ENCODE measurements at places on chromosomes 4 and X. TPM values are rescaled to one million over a fixed set of nuclear protein-coding genes. Genes with fewer than 3 reads are reported as not detected.
A peak's percentile ranks its signal among the peaks of the same experiment; 100 is the strongest.

DNA sequence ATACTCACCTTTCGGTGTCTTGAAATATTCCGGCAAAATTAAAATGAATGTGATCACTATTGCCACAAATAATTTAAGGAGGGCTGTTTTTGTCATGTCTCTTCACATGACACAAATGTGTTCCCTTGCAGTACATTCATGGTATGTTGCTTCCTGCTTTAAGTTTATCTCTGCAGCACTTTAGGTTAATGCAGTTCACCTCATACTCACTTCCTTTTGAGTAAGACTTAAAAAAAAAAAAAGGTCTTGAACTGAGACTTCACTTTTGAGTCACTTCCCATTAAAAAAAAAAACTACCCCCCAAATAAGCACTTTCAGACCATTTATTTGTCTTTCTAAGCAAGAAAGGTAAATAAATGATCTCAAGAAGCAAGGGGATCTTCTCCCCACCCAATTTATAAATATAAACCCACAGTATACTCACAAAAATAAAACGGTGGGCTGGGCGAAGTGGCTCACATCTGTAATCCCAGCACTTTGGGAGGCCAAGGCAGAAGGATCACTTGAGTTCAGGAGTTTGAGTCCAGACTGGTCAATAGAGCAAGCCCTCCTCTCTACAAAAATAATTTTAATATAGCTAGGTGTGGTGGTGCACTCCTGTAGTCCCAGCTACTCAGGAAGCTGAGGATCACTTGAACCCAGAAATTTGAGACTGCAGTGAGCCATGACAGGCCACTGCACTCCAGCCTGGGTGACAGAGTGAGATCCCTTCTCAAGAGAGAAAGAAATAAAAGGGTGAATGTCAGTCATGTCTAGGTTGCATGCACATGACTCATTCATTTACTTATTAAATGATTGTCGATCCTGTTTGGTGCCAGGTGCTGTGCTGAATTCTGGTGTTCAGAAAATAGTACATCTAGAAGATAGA, at the start of gene TMEM156:
TSS of gene TMEM156 (minus strand) at position 192 of the 868 bp plus-strand sequence. CDS start at position 96, 96 bp downstream.
- H3K4me1 ChIP-seq: peaks cover 29% of the 10 kb centered on the region
- H3K36me3 ChIP-seq: peaks cover 3% of the 10 kb centered on the region
- no peaks in the 10 kb centered on the region for H3K27me3 ChIP-seq
- peak within 1 kb of the TSS; percentile 83 for H3K4me3 ChIP-seq

DNA sequence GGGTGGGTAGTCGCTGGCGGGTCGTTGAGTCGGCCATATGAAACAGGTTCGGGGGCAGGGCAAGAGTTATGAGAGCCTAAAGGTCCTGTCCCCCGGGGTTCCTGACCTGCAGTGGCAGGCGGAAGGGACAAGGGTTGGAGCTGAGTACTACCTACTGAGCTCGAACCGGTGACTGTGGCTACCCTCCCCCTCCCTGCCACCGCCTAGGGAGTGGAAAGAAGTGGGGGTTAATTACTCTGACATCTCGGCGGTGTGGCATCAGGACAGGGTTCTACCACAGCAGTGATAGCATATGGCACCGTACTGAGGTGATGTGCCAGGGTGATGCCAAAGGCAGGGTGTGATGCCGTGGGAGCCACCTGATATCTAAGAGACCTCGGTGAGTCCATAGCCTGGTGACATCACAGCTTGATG, 307 bp downstream of the ATG4A start:
- H3K27me3 ChIP-seq: no peaks in the 10 kb centered on the region
- H3K4me1 ChIP-seq: peaks cover 4% of the 10 kb centered on the region
- no peaks in the 10 kb centered on the region for H3K36me3 ChIP-seq
- H3K27ac ChIP-seq: no peak overlapping the region
- no peak for DNase-seq

- no peak overlapping the region for H3K27ac ChIP-seq
- no peaks in the 10 kb centered on the region for H3K4me1 ChIP-seq
- H3K27me3 ChIP-seq: no peaks in the 10 kb centered on the region
- no peaks in the 10 kb centered on the region for H3K36me3 ChIP-seq
Measured at GRCh38 chr4:31518796-31519250, 798.7 kb downstream of the PCDH7 start.

- H3K4me1 ChIP-seq: no peaks in the 10 kb centered on the region
- no peak for DNase-seq
- H3K36me3 ChIP-seq: no peaks in the 10 kb centered on the region
- H3K27me3 ChIP-seq: no peaks in the 10 kb centered on the region
- H3K27ac ChIP-seq: no peak overlapping the region
- no peak overlapping the region for H3K4me3 ChIP-seq
Measured at GRCh38 chrX:50161127-50161526, 39.7 kb downstream of the AKAP4 start.

DNA sequence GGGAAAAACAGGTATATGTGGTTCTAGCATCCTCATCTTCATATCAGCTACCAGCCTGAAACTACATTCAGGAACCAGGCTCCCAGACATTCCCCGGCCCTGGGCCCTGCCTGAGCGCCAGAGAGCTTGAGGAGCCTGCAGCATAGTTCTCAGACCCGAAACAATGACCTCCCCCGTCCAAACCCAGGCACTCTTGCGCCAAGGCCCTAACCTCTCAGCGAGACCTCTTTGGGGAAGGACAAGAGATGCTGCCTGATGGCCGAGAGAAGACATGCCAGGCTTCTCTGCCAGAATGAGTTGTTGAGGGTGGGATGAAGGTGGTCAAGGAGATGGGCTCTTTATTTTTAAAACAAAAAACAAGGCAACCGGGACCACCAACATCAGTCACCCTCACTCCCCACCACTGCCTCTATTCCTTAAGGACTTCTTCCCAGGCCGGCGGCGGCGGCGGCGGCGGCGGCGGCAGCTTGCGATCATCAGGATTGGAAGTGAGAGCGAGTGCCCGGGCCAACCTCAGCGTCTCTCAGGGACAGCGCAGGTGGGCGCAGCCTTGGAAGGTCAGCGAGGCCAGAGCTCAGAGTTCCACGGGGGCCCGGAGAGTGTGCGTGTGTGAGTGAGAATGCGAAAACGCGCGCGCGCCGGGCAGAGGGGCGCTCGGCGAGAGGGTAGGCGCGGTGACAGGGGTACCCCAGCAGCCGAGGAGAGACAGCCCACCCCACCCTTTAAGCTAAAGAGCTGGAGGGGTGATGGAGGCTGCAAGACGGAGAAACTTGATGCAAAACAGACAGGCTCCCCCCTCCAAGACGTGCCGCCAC, 601 bp downstream of the INPP4B start:
- no peaks in the 10 kb centered on the region for H3K36me3 ChIP-seq
- no peak overlapping the region for H3K27ac ChIP-seq
- DNase-seq: peak; percentile 39
- H3K4me1 ChIP-seq: peaks cover 9% of the 10 kb centered on the region
- H3K4me3 ChIP-seq: peak overlapping the region; percentile 87
- peaks cover 51% of the 10 kb centered on the region for H3K27me3 ChIP-seq

GRCh38 chrX:137982472-137983172, 416.7 kb downstream of the ZIC3 start:
- H3K27me3 ChIP-seq: no peaks in the 10 kb centered on the region
- H3K4me3 ChIP-seq: no peak overlapping the region
- no peak for DNase-seq
- H3K27ac ChIP-seq: no peak overlapping the region
- no peaks in the 10 kb centered on the region for H3K4me1 ChIP-seq

DNA sequence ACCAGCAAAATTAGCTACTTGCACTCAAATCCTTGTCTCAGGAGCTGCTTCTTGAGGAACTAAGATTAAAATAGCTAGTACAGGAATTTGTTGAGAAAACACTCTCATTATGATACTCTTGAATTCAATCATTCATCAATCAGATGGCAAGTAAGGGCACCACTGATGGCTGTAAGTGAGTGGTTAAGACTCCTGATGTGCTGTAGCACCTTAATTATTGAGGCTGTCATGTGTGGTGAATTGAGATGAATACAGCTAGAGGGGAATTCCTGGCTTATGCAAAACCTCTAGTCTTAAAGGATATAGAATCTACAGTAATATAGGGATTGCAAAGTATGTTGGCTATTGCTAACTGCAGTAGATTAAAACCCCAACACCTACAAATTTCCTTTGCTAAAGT, 509.1 kb downstream of the IQCM start:
- H3K36me3 ChIP-seq: no peaks in the 10 kb centered on the region
- H3K27me3 ChIP-seq: no peaks in the 10 kb centered on the region
- DNase-seq: no peak

GRCh38 chr4:128715616-128716015, 93.9 kb upstream of the JADE1 start:
- no peaks in the 10 kb centered on the region for H3K4me1 ChIP-seq
- no peak overlapping the region for H3K4me3 ChIP-seq
- peaks cover 1% of the 10 kb centered on the region for H3K36me3 ChIP-seq
- peaks cover 6% of the 10 kb centered on the region for H3K27me3 ChIP-seq
- DNase-seq: no peak

- H3K4me3 ChIP-seq: no peak overlapping the region
- H3K27ac ChIP-seq: no peak overlapping the region
- no peak for DNase-seq
- H3K27me3 ChIP-seq: no peaks in the 10 kb centered on the region
- no peaks in the 10 kb centered on the region for H3K4me1 ChIP-seq
Measured at GRCh38 chrX:35046660-35047296, 104.2 kb downstream of the FAM47B start.

DNA sequence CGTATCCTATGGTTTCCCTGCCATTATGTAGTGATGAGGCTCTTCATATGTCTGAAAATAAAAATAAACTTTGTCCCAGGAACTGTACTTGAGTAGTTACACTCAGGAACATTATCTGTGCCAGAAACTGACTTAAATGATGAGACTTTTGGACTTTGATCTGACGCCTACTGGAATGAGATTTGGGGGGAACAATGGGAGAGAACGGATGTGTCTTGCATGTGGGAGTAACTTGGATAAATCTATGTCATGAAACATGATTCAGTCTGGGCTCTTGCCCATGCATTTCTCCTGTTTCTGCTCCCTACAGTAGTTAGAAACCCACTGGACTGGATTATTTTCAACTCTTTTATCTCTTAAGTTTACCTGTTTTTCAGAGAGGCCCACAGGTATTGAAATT, 2351.4 kb downstream of the PCDH7 start:
- no peaks in the 10 kb centered on the region for H3K36me3 ChIP-seq
- DNase-seq: no peak
- no peak overlapping the region for H3K27ac ChIP-seq
- H3K4me1 ChIP-seq: no peaks in the 10 kb centered on the region
- H3K27me3 ChIP-seq: no peaks in the 10 kb centered on the region
- H3K4me3 ChIP-seq: no peak overlapping the region

DNA sequence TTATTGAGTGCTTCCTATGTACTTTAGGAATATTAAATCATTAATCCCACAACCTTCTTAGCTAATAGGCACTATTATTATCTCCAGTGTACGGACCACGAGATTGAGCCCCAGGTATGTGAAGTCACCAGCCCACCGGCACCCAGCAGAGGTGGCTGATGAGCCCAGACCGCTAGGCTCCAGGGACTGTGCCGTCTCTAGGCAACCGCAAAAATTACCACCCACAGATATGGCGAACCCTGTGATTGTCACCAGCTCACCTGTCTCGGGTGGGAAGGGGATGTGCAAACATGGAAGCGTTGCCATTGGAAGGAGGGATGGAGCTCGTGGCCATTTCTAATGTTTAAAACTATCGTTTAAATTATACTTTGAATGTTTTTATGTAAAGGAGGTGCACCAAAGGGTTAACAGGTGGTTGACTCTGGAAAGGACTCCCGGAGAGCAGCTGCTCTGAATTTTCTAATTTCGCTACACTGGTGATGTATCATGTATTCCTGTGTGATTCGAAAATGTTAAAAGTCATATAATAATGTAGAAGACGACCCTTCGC, 21.0 kb upstream of the JAKMIP1 start:
- no peak overlapping the region for H3K27ac ChIP-seq
- H3K4me1 ChIP-seq: no peaks in the 10 kb centered on the region
- no peak for DNase-seq
- H3K4me3 ChIP-seq: no peak overlapping the region

GRCh38 chrX:103651151-103651773, 22.5 kb downstream of the TCEAL1 start:
- peaks cover 2% of the 10 kb centered on the region for H3K4me1 ChIP-seq
- H3K27ac ChIP-seq: no peak overlapping the region
- peaks cover 9% of the 10 kb centered on the region for H3K27me3 ChIP-seq
- H3K36me3 ChIP-seq: no peaks in the 10 kb centered on the region

GRCh38 chr4:20028645-20029044, 223.1 kb upstream of the SLIT2 start:
- no peak for DNase-seq
- H3K36me3 ChIP-seq: no peaks in the 10 kb centered on the region
- H3K4me1 ChIP-seq: no peaks in the 10 kb centered on the region
- H3K4me3 ChIP-seq: no peak overlapping the region
- H3K27ac ChIP-seq: no peak overlapping the region

- no peaks in the 10 kb centered on the region for H3K36me3 ChIP-seq
- no peak for DNase-seq
- H3K27ac ChIP-seq: no peak overlapping the region
- no peak overlapping the region for H3K4me3 ChIP-seq
Measured at GRCh38 chr4:58665649-58666048, 1555.5 kb upstream of the IGFBP7 start.

GRCh38 chr4:17780501-17781299, 721 bp downstream of the FAM184B start:
- H3K27ac ChIP-seq: no peak overlapping the region
- peak overlapping the region; percentile 23 for H3K4me3 ChIP-seq
- H3K36me3 ChIP-seq: no peaks in the 10 kb centered on the region
- DNase-seq: no peak
- peaks cover 5% of the 10 kb centered on the region for H3K4me1 ChIP-seq
- H3K27me3 ChIP-seq: peaks cover 55% of the 10 kb centered on the region

DNA sequence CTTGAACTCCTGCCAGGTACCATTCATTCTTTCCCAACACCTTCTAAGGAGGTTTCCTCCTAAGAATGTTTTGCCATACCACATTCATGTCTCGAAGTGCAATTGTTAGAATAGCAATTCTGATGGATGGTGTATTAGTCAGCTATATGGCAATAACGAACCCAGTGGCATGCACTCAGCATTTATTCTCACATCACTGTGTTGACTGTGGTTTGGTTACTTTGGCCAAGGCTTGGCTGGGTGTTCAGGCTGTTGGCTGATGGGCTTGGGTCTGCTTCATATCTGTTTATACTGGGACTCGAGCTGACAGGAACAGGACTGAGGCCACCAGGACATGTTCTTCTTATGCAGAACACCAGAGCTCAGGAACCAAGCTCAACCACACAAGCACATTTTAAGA, 31.7 kb downstream of the PSAPL1 start:
- H3K36me3 ChIP-seq: no peaks in the 10 kb centered on the region
- H3K27me3 ChIP-seq: peaks cover 6% of the 10 kb centered on the region
- H3K4me3 ChIP-seq: no peak overlapping the region
- DNase-seq: no peak
- no peak overlapping the region for H3K27ac ChIP-seq

- peaks cover 67% of the 10 kb centered on the region for H3K4me1 ChIP-seq
- no peaks in the 10 kb centered on the region for H3K27me3 ChIP-seq
- peaks cover 47% of the 10 kb centered on the region for H3K36me3 ChIP-seq
- peak overlapping the region; percentile 44 for H3K27ac ChIP-seq
Measured at GRCh38 chr4:82357640-82358039, 16.2 kb downstream of the HNRNPD start.

- no peaks in the 10 kb centered on the region for H3K27me3 ChIP-seq
- H3K4me1 ChIP-seq: no peaks in the 10 kb centered on the region
- no peak overlapping the region for H3K4me3 ChIP-seq
- H3K27ac ChIP-seq: no peak overlapping the region
- H3K36me3 ChIP-seq: no peaks in the 10 kb centered on the region
Measured at GRCh38 chrX:12480956-12481355, 310.3 kb upstream of the PRPS2 start.

The TCEAL2 gene
- total RNA-seq: 0.31 TPM

The CHRDL1 gene
- not detected for total RNA-seq

The GPR82 gene
- 1.1 TPM for total RNA-seq

The SLC25A14 gene
- total RNA-seq: 14.0 TPM

The SUPT20HL2 gene
- not detected for total RNA-seq

The GPRASP1 gene
- total RNA-seq: 14.0 TPM

The CCSER1 gene
- not detected for total RNA-seq

The RPL9 gene
- total RNA-seq: 1,200 TPM

The ATG4A gene
- 10.9 TPM for total RNA-seq

The F11 gene
- total RNA-seq: not detected

The TBX22 gene
- not detected for total RNA-seq

The ARMCX2 gene
- 8.8 TPM for total RNA-seq

Data from activated naive CD8-positive, alpha-beta T cell treated with anti-CD3 and anti-CD28 coated beads, Interleukin-2, amount 10 ng/mL, durations not matched to agents 7 days and 5 days (primary cell).